Cardiac septum (tissue), 1 donor: ENCODE measurements at places on chromosomes 7 and 10. TPM values are rescaled to one million over a fixed set of nuclear protein-coding genes. Genes with fewer than 3 reads are reported as not detected.

GGCT gene
- 20.8 TPM for total RNA-seq

PLAU gene
- 15.3 TPM for total RNA-seq

DNA sequence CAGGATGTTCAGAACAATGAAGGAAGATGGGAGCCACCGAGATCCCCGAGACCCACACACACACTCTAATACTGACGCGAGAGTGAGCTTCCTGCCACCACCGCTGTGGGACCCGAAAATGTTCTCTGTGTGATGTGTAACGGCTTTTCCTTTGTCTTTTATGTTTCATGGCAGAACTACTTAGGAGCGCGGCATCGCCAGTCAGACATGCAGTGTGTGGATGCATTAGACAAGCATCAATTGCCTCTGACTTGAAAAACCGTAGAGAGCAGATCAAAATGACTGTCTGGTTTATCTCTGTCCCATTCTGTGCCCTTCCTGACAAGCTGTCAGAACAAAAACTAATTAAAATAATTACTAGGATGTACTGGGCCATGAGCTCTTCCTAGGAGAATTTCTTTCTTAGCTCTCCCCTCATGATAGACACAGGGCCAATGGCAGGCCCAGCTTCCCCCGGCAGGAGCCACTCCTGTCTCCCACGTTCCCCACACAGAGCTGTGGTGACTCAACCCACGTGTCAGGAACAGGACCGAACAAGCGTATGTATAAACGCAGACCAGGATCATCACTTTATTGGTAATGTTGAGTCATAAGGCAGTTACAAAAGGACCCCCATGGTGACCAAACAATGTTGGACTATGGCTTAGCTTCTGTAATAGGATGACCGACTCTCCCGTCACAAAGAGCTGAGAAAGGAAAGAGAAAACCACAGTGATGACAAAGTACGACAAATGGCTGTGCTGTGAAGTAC, 705.0 kb downstream of the PARD3 start:
- no peak for DNase-seq

DNA sequence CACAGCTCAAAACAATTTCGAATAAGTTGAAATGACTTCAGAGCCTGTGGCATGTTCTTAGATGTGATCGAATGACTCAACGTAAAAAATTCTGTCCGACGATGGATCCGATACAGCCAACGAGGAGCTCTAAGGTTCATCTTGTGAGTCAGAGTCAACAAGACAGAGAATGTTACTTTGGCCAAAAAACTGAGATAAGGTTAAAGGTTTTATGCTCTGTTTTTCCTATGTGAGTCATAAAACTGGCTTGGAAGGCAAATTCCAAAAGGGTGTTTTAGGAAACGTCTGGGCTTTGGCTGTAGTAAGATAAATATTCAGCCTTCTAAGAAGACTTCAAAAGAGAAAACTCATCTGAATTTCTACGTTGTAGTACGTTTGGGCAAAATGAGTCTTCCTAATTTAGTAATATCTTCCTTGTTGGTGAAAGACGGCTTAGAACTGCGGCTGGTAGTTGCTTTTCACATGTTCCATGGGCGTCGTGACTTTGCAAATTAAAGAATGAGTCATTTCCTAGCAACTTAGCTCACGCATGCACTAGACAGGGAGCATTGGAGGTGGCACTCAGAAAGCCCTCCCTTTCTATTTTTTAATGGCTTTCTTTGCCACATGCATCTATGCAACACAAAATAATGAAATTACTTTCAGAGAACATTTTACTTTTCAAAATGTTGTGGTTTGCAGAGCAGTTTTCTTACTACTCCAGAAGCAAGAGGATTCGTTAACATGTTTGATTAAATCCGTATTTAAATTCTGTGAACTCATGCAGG, 28.2 kb downstream of the PFKP start:
- no peak for DNase-seq

DNA sequence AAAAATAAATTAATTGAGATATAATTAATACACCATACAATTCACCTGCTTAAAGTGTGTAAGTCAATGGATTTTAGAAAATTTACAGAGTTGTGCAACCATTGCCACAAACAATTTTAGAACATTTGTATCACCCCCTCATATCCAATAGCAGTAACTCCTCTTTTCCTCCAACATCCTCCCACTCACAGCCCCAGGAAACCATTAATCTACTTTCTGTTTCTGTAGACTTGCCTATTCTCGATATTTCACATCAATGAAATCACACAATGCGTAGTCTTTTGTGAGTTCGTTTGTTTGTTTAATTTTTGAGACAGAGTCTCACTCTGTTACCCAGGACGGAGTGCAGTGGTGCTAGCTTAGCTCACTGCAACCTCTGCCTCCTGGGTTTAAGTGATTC, 13.7 kb upstream of the HERC4 start:
- DNase-seq, result no peak

DNA sequence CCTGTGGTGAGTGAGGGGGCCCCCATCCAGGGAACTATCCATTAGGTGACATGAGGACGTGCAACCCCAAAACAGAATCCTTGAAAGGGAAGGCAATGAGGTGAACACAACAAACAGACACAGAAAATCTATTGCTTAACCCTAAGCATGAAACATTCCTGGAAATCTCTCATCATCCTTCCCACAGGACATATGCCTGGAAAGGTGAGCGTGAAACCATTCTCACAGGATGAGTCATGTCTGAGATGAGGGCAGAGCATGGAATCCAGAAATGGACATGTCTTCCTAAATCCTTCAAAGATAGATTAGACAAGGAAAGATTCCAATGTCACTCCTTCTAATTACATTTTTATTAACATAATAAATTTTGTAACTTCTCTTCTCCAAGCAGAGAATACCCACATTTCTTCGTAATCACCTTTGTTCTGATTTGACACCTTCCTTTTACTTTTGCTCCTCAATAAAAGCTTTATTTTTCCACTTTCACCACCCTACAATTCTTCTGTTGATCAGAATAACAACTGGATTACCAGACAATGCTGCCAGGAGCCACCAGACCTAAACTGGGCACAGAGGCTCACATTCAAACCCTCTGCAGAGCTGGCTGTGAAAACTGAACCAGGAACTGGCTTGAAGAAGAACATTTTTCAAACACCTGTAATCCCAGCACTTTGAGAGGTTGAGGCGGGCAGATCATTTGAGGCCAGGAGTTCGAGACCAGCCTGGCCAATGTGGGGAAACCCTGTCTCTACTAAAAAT, 67.2 kb downstream of the COBL start:
- no peak for DNase-seq

GRCh38 chr10:87101996-87102395, 7.0 kb downstream of the SHLD2 start:
- DNase-seq, result no peak
